GM12892 (cell line): ENCODE measurements at places on chromosomes 11 and 22.

DNA sequence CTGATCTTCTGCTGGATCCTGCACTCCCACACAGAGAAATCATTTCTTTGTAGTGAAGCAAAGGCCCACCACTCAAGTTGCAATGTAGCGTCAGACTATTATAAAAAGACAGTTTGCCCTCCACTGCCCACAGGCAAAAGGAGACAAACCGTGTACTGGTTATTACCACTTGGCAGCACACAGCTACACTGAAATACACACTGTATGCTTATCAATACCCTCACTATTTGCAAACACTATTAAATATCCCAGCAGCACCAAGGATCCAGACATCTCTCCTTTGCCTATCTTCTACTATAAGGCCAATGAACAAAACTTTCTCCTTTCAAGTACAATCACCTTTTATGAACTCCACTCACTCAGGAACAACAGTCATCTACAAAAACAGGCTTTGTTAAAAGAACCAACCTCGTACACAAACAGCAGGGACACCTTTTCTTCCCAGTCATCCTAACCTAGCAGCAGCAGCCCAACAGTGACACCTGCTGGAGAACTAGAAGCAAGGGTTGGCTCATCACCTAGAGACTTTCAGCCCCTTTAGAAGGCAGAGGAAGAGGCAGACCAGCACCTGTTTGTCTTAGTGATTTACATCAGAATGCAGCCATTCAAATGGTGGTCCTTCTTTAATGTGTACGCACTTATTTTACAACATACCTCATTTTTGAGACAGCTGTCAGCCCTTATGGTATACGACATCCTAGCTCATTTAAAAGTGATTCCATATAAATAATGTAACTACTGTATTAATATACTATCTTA, 56.1 kb downstream of the AMBRA1 start:
- DNase-seq: peak; percentile 40

DNA sequence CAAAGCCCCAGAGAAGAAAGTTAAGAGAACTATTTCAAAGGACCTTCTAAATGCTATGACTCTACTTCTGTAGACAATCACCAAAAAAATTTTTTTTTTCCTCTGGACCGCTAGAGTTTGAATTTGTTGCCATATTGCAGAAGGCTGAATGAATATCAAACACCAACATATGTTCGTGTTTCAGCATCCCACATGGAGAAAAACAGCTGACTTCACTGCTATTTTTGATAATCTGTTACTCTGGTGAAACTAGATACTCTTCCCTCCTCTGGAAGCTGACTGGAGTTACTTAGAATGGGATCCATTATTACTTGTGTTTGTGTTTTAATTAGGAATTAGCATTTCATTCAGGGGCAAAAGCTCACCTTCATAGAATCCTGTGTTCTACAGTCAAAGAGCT, 447.0 kb downstream of the AASDHPPT start:
- DNase-seq: no peak

DNA sequence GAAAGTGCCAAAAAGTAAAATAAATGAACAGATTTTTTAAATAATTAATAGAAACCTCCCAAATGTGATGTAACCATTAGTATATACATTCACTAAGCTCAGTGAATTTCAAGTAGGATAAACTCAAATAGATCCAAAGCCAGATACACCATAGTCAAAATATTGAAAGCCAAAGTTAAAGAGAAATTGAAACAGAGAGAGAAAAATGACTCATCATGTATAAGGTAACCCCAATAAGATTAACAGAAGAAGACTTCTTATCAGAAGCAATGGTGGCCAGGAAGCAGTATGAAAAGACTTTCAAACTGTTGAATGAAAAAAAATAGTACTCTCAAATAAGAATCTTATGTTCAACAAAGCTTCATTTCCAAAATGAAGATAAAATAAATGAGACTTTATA, 70.5 kb downstream of the LUZP2 start:
- no peak for DNase-seq

- no peak for DNase-seq
Observed at GRCh38 chr22:37734964-37735451, 38.2 kb downstream of the TRIOBP start.

DNA sequence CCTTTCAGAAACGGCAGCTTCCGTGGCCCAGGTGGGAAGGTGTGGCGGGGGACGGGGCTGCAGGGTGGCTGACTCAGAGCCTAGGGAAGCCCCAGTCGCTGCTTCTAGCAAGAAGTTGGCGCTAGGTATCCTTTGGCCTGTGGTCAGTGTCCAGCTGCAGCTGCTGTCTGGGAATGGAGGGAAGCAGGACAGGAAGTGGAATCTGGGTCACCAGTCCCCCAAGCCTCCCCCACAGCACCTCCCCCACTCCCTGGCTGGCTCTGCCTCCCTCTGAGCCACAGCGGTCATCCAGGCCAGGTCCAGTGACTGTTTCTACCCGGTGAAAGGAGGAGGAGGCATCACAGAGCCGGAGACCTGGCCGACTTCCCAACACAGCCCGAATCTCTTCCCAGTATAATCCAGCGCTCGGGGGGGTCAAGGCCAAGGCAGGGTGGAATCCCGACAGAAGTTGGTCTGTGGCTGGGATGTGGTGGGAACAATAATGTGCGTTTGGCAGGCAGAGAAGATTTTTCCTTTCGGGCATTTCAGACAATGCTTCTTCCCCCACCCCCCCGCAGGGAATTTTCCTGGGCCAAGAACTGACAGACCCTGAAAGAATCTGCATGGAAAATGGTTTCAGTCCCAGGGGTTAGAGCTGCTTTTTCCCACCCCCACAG, 45.1 kb downstream of the C11orf96 start:
- DNase-seq: no peak

- peak; percentile 76 for DNase-seq
Observed at GRCh38 chr22:43385770-43386641, 25.8 kb upstream of the MPPED1 start.

- DNase-seq: no peak
Observed at GRCh38 chr11:94657629-94658028, 90.5 kb downstream of the PIWIL4 start.

GRCh38 chr11:75867778-75868374, 52.9 kb downstream of the UVRAG start:
- DNase-seq: no peak

DNA sequence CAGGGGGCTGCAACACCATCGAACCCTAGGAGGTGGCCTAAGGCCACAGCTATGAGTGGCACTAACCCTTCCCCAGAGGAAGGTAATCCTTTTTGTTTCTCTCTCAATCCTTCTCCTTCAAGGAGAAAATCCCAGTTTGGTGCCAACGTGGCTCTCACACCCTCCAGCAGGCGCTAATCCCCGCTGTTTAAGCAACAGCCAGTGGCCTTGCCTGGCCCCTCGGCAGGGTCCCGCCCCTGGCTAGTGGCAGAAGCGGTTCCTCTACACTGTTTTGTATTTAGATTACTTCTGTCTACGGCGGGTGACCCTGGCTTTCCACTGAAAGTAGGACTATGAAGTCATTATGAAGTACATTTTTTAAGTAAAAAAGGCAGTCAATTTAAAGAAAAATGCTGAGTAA, 15.5 kb downstream of the GNAZ start:
- DNase-seq: no peak

DNA sequence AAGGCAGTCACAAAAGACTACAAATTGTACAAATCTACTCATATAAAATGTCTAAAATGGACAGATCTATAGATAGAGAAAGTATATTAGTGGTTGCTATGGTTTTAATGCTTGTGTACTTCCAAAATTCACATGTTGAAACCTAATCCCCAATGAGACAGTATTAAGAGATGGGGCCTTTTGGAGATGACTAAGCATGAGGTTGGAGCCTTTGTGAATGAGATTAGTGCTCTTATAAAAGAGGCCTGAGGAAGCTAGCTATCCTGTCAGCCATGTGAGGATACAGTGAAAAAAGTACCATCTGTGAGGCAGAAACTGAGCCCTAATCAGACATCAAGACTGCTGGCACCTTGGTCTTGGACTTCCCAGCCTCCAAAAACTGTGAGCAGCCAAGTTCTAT, 82.6 kb downstream of the CYP2R1 start:
- no peak for DNase-seq

DNA sequence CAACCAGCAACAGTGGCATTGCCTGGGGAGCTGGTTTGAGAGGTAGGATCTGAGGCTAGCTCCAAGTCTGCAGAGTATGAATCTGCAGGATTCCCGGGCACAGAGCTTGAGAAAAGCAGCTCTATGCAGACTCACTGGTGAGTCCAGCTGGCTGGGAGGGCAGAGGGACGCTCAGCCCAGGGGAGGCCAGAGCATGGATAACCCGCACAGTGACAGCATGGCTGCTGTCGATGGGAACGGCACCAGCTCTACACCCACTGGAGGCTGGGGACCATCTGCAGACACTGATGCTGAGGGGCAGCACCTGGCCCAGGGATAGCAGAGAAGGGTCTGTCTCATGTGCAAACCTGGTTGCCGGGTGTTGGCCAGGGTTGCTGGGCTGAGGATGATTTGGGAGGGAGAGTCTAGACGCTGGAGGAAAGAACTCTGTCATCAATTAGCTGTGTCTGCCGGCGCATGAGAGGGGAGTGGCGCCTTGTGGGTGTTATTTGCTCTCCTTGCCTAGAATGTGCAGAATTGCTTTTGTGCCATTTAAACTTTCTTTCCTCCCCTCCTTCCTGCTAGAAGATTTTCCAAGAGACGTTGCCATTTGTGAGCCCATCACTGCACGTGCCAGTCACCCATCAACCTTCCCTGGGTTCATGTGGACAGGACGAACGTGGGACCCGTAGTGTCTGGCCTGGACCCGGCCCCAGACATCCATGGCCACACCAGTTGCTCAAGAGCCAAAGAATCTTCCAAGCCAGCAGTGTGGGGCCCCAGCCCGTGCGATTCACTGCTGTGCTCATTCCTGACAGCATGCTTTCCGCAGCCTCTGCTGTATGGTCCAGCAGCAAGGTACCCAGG, 19.1 kb upstream of the LINC01488 start:
- no peak for DNase-seq
